ENCODE measurements at places on chromosomes 1 and 21. TPM values are rescaled to one million over a fixed set of nuclear protein-coding genes. Genes with fewer than 3 reads are reported as not detected.

The TNFSF18 gene
- 0.11 TPM for total RNA-seq

GRCh38 chr1:218459878-218460711, 115.0 kb downstream of the TGFB2 start:
- H3K4me1 ChIP-seq, result peaks cover 6% of the 10 kb centered on the region
- no peaks in the 10 kb centered on the region for H3K27me3 ChIP-seq
- H3K4me3 ChIP-seq, result no peak overlapping the region

GRCh38 chr1:47962750-47963492, 34.3 kb downstream of the TRABD2B start:
- H3K4me1 ChIP-seq, result peaks cover 1% of the 10 kb centered on the region
- no peak overlapping the region for H3K4me3 ChIP-seq
- no peak overlapping the region for H3K27ac ChIP-seq
- H3K36me3 ChIP-seq, result no peaks in the 10 kb centered on the region
- H3K27me3 ChIP-seq, result no peaks in the 10 kb centered on the region

GRCh38 chr1:229075217-229075616, 195.7 kb upstream of the RAB4A start:
- no peaks in the 10 kb centered on the region for H3K36me3 ChIP-seq
- H3K4me1 ChIP-seq, result no peaks in the 10 kb centered on the region
- DNase-seq, result no peak
- H3K27ac ChIP-seq, result no peak overlapping the region
- H3K27me3 ChIP-seq, result no peaks in the 10 kb centered on the region
- no peak overlapping the region for H3K4me3 ChIP-seq
